ENCODE measurements at places on chromosomes 1 and 21.
A peak's percentile ranks its signal among the peaks of the same experiment; 100 is the strongest.

DNA sequence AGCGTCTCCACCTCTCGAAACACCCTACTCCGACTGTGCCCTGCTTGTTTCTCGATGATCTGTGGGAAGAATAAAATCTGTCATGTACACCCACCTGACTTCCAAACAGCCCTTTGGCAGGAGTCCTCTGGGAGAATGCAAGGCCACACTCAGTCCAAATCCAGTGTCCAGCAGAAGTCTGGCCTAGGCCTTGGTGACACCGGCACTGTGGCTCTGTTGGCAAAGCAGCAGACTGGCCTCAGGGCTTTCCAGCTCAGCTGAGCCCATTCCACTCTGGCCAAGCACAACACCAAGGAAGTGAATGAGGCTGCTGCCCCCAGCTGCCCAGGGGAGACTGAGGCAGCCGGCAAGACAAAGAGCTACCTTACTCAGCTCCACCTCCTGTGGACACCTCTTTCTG, 25.1 kb upstream of the KNCN start:
- no peak for DNase-seq

GRCh38 chr21:35895598-35895997, 164.7 kb downstream of the SETD4 start:
- no peak for DNase-seq

GRCh38 chr1:41380979-41381691, 19.9 kb downstream of the FOXO6 start:
- peak; percentile 100 for DNase-seq

DNA sequence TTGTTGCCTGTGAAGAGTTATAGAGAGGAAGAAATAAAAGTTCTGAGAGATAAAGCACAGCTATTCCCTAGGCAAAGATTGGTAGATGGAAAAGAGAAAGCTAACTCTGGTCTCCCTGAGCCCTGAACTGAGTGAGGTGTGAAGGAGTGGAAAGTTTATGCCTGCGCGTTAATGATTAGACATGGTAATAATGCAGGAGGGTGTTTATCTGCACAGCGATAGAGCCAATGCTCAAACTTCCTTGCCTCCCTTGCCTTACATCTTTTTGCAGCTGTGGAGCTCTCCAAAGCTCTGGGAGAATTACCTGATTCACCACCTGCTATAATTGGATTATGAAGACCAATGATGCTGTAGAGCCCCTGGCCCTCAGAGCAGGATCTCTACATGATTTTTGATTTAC, 32.8 kb upstream of the CHRM3 start:
- DNase-seq: no peak

DNA sequence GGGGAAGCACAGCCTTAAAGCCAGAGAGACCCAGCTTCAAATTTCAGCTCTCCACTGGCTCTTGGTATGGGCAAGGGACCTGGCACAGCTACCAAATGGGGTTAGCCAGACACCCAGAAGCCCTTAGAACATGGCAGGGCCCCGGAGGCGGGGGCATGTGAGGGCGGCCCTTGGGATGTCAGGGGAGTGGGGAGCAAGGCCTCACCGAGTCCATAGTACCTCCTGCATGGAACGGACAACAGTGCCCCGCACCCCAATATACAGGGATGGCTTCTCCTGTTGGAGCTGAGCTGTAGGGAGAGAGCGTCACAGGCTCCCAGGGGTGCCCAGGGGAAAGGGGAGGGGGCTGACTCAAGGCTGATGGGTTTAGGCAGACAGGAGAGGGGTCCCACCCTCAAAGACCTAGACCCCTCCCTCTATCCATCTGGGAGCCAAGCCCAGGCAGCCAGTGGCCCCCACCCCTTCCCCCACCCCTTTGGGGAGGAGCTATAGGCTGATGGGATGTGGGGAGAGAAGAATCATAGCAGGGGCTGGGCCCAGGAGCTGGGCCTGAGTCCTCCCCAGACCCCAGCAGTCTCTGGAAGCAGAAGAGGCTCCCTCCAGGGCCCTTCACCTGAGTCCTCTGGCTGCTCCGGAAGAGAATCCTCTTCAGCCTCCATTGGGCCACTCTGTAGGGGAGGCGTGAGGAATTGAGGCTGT, 16.5 kb downstream of the SPOCD1 start:
- no peak for DNase-seq

GRCh38 chr1:61642475-61643232, 82.3 kb downstream of the TM2D1 start:
- DNase-seq: no peak

DNA sequence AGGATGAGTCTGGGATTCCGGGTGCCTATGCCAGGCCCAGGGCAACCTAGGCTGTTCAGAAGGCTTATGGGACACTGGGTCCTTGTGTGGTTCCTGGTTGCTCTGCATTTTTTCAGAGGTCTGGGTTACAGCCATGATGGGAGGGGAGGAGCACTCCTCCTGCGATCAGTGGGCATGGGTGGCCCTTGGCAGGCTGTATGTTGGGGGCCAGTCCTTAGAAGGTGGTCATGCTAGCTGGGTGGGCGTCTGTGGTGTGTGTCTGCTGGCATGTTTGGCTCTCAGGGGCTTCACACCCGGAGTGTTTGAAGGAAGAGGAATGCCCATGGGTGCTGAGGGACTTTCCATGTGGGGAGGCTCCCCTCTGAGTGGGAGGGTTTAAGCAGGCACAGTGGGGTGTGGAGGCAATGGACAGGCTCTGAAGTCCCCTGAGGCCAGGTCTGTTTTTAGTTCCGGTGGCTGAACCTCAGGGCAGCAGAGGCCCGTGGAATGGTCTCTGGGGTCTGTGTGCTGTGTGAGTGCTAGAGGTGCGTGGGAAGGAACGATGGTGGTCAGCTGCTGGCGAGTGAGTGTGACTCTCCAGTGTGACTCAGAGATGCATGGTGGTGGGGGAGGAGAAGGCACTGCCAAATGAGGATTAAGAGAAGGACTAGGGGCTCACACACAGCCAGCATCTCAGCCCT, 25.3 kb downstream of the CACNA1E start:
- no peak for DNase-seq

DNA sequence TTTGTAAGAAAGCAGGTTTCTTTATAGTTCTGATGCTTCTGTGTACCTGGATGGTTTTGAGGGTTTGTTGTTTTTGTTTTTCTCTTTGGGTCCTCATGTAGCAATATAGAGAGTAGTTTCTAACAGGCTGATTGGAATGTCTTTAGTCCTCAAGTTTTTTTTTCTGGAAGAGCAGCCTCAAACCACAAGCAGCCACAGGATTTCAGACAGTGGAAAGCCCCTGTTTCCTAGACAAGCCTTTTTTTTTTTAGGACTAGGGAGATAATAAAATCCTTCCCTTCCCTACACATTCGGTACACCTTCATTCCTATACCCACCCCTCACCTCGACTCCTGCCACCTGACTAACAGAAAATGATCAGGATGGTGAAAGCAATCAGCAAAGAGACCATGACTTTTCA, 47.6 kb downstream of the ACP6 start:
- no peak for DNase-seq

DNA sequence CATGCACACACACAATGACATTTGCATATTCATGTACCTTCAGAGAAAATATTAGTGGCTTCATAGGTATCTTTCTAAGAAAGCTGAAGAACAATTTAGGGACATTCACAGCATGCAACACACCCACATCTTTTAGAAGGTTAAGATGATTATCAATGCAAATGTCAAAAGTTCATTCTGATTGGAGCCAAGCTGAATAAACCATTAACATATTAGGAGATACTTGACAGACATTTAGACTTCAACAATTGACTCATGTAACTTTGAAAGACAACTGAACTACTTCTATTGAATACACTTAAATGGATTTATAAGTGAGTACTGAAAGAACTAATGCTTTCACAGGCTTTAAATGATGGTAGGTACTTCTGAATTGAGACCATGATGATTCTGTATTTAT, 111.1 kb downstream of the LHX8 start:
- DNase-seq: no peak

GRCh38 chr1:154575951-154576566, 8.5 kb downstream of the CHRNB2 start:
- DNase-seq: no peak

GRCh38 chr1:7199077-7199779, 414.0 kb downstream of the CAMTA1 start:
- no peak for DNase-seq

Measured in DMS 273 treated with DMSO at 0.1 percent for 48 hours (cell line).